NCI-H1048 (cell line): ENCODE measurements at places on chromosomes 3 and 15.

DNA sequence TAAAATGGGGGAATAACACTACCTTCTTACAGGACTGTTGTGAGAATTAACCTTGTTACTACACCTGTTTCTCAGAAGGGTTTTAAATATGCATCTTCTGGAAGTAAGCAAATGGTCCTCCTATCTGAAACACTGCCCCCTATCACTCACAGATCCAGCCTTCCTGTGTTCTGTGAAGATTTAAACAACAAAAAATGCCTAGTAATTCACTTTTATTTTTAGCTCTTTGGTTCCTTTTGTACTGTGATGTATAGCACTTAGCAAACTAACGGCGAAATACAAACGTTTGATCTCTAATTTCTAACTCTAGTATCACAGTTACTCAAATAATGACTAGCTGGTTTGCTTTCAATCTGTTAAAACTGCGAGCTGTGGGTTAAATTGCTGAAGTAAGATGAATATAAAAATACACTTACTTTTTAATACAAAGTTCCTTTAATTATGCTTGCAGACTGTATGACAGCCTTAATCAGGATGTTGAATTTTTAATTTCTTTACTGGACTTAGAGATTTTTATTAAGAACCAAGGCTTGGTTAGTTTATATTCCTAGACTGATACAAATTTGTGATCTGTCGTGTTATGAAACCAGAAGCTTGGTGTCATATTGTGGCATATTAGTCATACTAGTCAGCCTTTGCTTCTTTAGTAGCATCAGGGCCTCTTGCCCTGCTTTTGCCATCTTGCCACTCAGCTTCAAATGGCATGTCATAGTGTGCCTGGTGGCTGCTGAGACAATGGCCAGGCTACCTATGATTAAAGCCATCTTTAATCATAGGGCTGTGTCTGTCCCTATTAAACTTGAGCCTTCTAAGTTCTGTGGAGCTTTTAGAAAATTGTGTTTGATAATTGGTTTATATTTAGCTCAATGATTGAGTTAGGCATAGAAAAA lies 9.2 kb downstream of the EIF3J start:
- no peak for DNase-seq

DNA sequence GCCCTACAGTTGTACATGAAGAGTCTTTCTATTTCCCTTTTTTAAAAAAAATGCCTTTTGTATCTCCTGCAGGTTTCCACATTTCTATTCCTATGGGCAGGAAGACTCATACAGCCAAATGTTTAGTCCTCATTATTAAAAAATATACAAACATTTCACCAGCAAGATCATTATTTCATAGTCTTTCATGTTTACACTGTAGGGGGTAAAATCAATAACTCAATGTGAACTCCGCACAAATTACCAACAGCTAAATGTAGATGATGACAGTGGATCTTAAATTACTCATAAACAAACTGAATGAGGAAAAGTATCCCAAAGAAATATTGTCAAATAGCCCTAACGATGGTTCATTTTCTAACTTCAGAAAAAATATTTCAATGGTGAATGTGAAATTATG lies 99.5 kb downstream of the MAGI1 start:
- DNase-seq, result no peak

DNA sequence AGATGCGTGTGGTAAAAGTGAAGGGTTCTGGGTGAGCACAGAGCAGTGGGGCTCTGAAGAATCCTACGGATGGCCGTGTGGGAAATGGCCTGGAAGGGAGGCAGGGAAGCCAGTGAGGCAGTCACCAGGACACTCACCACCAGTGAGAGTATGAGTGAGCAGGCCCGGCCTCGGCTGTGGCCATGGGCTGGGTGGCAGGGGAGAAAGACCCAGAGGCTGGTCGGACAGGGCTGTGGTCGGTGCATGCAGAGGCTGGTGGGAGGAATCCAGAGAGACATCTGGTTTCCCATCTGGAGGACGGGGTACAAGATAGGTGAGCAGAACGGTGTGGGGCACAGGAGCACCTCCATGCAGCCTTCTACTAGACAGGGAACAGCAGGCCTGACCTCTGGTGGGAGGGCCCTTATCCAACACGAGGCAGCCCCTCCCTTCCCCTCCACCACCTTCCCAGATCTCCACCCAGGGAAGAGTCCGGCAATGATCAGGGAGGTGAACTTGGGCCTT lies 10.1 kb downstream of the PCSK6 start:
- no peak for DNase-seq

DNA sequence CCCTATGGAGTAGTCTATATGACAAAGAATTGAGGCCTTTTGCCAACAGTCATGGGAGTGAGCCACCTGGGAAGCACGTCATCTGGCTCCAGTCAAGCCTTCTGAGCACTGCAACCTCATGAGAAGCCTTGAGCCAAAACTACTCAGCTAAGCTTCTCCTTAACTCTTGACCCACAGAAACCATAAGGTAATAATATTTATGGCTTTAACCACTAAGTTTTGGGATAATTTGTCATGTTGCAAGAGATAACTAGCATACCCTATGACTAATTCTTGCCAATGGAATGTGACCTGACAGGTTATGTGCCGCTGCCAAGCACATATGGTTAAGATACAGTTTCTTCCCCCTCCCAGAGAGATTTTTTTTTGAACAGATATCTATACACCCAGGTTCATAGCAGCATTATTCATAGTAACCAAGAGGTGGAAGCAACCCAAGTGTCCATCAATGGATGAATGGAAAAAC lies 11.8 kb upstream of the SLC6A11 start:
- DNase-seq, result no peak

DNA sequence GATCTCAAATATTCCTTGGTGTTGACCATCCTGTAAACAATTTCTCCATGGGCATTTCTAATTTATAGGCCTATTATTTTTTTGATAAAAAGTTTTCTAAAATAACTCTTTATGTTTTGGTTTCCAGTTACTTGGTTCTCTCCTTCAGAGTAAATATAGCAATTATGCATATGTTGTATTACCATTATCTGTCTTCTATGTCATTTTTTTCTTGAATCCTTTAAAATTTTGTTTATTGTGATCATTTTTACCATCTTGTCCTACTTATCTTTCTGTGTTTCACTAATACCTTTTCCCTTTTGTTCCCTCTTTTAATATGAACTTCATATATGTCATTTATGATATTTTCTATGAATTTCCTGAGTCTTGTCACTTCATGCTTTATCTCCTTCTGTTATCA lies 341.1 kb downstream of the PDCD6IP start:
- no peak for DNase-seq

GRCh38 chr3:13484851-13485590 lies 4.9 kb downstream of the HDAC11 start:
- DNase-seq, result no peak
